NCI-H82 (cell line): ENCODE measurements at places on chromosomes 4 and X.

DNA sequence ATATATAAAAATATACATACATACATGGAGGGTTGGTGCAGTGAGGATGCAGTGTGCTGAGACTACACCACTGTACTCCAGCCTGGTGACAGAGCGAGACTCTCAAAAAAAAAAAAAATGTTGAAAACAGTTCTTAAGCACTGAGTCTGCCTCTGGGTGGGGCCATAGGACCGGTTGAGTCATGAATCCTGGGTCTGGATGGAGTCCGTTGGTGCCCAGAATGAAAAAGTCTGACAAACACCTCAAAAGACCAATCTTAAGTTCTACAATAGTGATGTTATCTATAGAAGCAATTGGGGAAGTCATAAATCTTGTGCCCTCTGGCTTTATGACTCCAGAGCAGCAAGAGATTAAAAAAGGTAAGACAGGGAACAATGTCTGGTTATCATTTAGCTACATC, 70.4 kb downstream of the FGFBP1 start:
- DNase-seq = peak; percentile 2

DNA sequence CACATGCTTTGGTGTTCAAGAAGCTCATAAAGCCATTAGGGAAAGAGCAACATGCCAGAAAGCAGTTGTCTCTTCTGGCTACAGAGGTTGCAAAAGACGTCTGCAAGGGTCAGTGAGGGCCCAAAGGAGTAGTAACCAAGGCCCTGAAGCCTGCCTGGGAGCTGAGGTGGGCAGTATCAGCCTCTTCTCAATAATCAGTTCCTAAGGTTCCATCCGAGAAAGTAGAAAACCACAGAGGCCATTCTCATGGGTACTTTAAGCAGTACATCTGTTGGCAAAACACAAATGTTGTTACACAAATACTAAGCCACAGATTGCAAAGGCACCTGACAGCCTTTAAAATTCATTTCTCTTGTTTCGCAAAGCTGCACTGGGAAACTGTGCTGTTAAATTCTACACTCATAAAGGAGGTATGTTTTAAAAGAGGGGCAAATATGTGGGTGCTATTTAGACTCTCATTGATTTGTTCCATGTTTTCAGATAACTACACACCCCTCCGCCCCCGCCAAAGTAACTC, 37.7 kb downstream of the MECP2 start:
- no peak for DNase-seq

- DNase-seq = no peak
Observed at GRCh38 chr4:99281261-99281660, 9.5 kb downstream of the ADH1A start.

GRCh38 chr4:20456407-20456806, 204.7 kb downstream of the SLIT2 start:
- DNase-seq = peak; percentile 20

- peak; percentile 85 for DNase-seq
Observed at GRCh38 chr4:138090150-138090917, 151.8 kb downstream of the SLC7A11 start.

GRCh38 chr4:14178421-14178820, 550.9 kb upstream of the BOD1L1 start:
- DNase-seq = no peak

DNA sequence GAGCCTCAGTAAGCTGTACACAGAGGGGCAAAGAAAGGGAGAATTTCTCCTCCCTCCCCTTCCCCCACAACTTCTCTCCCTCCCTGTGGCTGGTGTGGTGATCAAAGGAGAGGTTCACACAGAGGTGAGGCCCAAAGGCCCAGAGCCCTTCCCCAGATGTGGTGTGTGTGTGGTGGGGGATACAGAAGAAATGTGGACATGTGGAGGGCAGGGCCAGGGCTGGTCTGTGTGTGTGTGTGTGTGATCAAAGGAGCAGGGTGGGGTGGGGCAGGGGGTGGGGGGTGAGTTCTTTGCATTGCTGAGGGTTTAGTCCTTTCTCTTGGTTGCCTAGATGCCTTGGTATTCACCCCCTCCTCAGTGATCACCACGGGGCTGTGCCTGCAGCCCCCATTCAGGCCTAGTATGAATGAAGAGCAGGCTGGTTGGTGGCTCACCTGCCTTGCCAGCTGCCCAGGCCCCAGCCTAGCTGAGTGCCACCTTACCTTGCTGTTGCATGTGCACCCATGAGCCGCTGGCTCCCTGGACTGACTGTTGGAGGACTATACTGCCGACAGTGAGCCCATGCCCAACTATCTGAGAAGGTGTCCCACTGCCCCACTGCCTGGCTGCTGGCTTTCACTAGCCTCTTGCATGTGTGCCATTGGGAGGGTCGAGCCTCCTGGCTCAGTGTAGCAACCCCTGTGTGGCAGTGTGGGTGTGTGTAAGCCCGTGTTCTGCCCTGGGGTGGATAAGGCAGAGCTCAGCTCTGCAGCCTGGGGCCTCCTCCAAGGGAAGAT, 101.9 kb downstream of the EFNB1 start:
- no peak for DNase-seq
